Right ventricle myocardium superior (tissue), 1 donor: ENCODE measurements at places on chromosomes 3 and 15.

DNA sequence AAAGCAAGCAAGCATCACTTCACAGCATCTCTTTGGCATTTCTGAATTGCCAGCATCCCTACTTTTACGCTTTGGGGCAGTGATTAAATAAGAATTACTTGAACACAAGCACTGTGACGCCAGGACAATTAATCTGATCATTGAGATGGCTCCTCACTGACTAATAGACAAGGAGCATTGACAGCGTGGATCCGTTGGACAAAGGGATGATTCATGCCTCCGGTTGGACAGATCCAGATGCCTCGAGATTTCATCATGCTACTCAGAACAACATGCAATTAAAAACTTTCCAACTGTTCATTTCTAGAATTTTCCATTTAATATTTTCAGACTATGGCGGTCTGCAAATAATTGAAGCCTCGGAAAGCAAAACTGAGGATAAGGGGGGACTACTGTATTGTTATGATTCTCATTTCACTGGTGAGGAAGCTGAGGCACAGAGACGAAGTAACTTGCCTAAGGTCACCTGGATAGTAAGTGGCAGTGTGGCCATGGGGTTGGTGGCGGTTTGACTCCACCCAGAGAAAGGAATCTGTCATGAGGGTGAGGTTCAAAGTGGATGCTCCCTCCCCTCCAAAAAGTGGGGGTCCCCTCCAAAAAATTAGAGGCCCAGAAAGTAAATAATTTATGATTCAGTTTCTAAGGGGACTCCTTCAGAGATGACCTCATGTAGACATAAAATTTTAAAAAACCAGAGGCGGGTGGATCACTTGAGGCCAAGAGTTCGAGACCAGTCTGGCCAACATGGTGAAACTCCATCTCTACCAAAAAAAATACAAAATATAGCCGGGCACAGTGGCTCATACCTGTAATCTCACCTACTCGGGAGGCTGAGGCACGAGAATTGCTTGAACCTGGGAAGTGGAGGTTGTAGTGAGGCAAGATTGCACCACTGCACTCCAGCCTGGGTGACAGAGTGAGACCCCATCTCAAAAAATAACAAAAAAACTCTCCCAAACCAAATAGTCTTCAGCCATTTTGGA is 12.3 kb upstream of the PGPEP1L start:
- no peak for DNase-seq

- no peak for DNase-seq
These were observed 135.9 kb downstream of the TFDP2 start for GRCh38 chr3:142013326-142013980.

GRCh38 chr3:176430244-176431037 is 766.8 kb downstream of the TBL1XR1 start:
- DNase-seq = no peak

GRCh38 chr3:152458376-152459117 is 189.8 kb downstream of the MBNL1 start:
- no peak for DNase-seq

GRCh38 chr3:177062052-177062732 is 135.1 kb downstream of the TBL1XR1 start:
- no peak for DNase-seq

DNA sequence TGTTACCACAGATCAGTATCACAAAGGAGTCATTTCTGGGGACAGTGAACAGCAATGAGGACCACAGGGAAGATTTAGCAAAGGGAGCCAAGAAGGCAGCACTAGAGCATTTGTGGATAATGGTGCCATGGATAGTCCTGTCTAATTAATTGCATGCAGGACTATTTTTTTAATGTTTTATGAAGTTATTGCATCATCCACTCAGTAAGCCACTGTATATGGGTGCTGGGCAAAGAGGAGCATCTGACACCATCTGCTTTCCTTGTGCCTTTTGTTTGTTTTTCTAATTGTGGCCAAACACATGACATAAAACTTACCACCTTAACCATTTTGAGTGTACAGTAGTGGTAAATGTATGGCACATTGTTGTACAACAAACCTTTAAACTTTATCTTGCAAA is 301.1 kb upstream of the LRRFIP2 start:
- DNase-seq = no peak

- no peak for DNase-seq
These were observed 160.9 kb upstream of the SATB1 start for GRCh38 chr3:18586076-18586475.

- DNase-seq = no peak
These were observed 84.3 kb downstream of the ADAMTS7 start for GRCh38 chr15:78726870-78727551.

GRCh38 chr3:146243559-146243958 is 7.3 kb downstream of the PLSCR4 start:
- no peak for DNase-seq
